Amniotic epithelial cell (primary cell): ENCODE measurements at places on chromosomes 13 and 19.

DNA sequence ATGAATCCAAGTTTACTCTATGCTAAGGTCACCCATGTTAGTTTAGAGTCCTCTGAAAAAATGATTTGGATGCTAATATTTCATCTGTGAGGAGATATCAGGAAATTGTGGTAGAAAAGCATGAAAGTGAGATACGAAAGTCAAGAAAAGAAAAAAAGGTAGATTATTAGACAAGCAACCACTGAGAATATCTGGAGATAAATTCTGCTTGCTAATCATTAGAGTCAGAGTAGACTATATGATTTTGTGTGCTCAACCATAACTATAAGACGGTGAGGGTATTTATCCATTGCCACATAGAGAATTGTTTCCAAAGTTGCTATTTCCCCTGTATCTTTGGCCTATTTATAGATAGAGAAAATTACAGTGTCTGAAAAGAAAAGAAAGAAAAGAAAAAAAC is 706.7 kb downstream of the SLITRK5 start:
- no peak for DNase-seq

DNA sequence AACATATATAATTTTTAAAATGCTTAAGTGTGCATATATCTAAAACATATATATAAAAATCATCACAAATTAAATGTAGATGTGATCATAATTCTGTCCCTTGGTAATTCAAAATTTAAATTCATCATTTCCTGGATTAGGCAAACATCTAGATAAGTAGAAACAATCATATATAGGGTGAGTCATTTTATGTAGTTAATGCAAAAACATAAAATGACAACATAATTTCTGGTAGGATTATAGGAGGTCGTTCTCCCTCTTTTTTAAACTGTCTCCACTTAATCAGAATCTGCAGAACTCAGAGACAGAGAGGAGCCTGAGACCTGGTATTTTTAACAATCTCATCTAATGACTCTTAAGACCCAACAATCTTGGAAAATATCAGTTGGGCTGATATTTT is 333.4 kb downstream of the KCTD12 start:
- DNase-seq = no peak

DNA sequence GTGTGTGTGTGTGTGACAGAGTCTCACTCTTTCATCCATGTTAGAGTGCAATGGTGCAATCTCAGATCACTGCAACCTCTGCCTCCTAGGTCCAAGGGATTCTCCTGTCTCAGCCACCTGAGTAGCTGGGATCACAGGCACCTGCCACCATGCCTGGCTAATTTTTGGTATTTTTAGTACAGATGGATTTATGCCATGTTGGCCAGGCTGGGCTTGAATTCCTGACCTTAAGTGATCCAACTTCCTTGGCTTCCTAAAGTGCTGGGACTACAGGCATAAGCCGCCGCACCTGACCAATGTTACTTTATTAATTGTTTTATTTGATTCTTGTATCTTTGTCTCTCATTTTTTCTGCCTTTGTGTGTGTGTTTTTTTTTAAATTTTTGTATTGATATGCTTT is 89.6 kb downstream of the ZNF486 start:
- DNase-seq = no peak

DNA sequence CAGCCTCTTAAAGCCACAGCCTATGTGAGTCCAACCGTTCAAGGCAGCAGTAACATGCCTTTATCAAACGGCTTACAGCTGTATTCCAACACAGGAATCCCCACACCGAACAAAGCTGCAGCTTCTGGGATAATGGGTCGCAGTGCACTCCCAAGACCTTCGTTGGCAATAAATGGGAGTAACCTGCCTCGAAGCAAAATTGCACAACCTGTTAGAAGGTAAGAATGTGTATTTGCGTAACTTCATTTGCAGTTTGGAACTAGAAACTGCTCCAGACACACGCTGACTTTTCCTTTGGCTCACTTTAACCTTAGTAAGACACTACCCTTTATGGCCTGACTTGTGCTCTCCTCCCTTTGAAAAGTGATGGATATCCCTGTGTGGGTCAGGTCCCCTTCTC is 63.4 kb downstream of the SLAIN1 start:
- no peak for DNase-seq

DNA sequence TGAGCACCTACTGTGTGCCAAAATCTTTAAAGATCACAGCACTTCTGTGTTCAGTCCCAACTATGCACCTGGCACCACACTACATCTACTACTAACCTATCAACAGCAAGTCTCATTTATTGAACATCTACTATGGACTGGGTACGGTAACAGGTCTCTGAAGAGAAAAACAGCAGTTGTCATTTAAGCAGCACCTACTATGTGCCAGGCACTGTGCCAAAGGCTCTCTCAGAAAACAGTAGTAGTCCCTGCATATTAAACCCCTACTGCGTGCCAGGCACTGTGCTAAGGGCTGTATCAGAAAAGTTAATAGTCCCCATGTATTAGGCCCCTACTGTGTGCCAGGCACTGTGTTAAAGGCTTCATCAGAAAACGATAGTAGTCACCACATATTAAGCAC is 106.2 kb downstream of the PTPRS start:
- no peak for DNase-seq

DNA sequence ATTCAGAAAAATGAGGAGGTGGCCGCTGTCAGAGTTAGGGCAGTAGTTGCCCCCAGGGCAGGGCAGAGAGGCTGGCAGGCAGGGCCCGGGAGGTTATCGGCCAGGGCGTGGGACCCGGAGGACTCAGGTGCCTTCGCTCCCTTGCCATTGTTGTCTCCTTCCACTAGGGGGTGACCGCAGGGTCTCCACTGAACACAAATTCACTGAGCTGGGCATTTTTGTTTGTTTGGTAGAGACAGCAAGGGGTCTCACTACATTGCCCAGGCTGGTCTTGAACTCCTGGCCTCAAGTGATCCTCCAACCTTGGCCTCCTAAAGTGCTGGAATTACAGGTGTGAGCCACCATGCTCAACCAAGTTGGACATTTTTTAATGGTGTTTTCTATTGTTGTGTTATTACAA is 25.1 kb downstream of the CARS2 start:
- no peak for DNase-seq

GRCh38 chr19:35845215-35846037 is 6.9 kb downstream of the NPHS1 start:
- DNase-seq = no peak

- DNase-seq = no peak
Observed at GRCh38 chr19:18262917-18263316, 11.3 kb downstream of the IQCN start.
